NCI-H1694 (cell line): ENCODE measurements at places on chromosomes 7 and 10.

GRCh38 chr10:33927347-33927746 is 592.9 kb upstream of the NRP1 start:
- DNase-seq, result no peak

GRCh38 chr10:97964748-97965147 is 65.7 kb downstream of the CRTAC1 start:
- no peak for DNase-seq

GRCh38 chr10:15531927-15532722 is 161.0 kb upstream of the FAM171A1 start:
- DNase-seq, result no peak

- DNase-seq, result no peak
These were observed 34.4 kb downstream of the FHIP2A start for GRCh38 chr10:114855776-114856543.
